Activated CD4-positive, alpha-beta T cell treated with anti-CD3 and anti-CD28 coated beads, Interleukin-2, amount 10 ng/mL, durations not matched to agents 7 days and 5 days (primary cell): ENCODE measurements at places on chromosomes 4 and X.

DNA sequence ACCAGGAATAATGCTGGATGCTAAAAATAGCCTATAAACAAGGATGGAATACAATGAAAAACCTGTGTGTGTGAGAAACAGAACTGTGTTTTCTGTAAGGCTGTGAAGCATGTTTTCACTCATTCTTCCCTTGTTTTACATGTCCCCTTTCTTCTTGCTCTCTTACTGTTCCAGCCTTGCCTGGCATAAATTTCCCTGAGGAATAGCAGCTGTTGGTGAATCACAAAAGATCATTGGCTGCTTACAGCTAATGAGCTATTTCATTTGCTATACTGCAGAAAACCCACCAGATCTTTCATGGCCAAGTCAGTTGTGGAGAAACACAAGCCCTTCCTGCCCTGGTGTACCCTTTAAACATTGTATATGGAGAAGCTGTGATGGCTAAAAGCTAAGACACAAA lies 91.1 kb downstream of the LDB2 start:
- no peak for DNase-seq

DNA sequence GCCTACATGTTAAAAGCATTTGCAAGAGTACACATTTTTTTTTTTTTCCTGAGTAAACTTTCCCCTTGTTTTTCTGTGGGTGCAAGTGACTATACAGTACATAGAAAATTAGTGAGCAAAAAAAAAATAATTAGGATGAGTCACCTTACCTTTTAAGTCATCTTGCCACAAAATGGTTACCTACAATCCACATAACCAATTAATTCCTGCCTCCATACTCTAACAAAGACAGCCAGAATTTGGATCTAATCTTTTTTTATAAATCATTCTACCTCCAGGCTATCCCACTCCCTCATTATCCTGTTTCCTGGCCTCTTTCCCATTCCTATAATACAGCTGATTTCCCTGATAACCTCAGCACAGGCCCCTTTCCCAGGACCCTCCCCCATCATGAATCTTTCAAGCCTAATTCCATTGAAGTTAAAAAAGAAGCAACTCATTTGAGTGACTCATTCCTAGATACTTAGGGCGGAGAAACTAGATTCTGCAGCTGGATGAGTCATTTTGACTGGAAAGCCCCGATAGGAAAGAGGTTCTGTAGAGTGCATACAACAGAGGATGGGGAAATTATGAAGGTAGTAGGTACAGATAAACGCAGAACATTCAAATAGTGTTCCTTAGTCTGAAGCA lies 128.2 kb downstream of the C4orf51 start:
- peak; percentile 30 for DNase-seq

GRCh38 chrX:24594501-24594900 lies 52.6 kb downstream of the PCYT1B start:
- DNase-seq, result no peak

- no peak for DNase-seq
These were observed 102.5 kb upstream of the MYOZ2 start for GRCh38 chr4:119032921-119033685.

DNA sequence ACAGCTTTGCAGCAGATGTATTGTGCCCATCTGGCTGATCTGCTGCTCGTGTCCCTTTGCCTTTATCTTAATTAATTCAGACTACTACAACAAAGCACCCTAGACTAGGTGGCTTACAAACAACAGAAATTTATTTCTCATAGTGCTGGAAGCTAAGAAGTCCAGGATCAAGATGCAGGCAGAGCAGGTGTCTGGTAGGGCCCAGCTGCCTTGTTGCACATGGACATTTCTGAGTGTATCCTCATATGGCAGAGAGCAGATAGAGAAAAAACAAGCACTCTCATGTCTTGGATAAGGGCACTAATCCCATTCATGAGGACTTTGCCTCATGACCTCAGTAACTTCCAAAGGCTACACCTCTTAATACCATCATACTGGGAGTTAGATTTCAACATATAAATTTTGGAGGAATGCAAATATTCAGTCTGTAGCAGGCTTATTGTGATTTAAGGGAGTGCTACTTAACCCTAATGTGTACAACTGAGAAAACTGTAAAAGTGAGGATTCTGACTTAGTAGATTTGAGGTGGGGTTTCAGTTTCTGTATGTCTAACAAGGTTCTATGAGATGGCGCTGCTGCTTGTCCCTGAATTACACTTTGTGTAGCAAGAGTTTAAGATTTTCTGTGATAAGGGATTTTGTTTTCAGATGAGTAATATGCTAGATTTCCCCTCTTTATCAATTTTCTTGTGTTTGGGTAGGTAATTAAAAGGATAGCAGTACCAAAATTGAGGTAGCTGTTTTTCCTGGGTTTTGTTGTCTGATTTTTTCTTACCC lies 473.2 kb upstream of the TECRL start:
- no peak for DNase-seq

GRCh38 chr4:37767546-37767945 lies 58.9 kb upstream of the PGM2 start:
- DNase-seq, result no peak

- DNase-seq, result no peak
These were observed 11.0 kb upstream of the CWH43 start for GRCh38 chr4:48974979-48975640.

- DNase-seq, result no peak
These were observed 905.3 kb upstream of the INTU start for GRCh38 chr4:126727461-126727860.

GRCh38 chr4:20589436-20589835 lies 110.8 kb upstream of the PACRGL start:
- no peak for DNase-seq

- DNase-seq, result no peak
These were observed 19.8 kb upstream of the KLF3 start for GRCh38 chr4:38644201-38644600.

GRCh38 chr4:145557720-145558119 lies 61.5 kb upstream of the MMAA start:
- DNase-seq, result peak; percentile 67

DNA sequence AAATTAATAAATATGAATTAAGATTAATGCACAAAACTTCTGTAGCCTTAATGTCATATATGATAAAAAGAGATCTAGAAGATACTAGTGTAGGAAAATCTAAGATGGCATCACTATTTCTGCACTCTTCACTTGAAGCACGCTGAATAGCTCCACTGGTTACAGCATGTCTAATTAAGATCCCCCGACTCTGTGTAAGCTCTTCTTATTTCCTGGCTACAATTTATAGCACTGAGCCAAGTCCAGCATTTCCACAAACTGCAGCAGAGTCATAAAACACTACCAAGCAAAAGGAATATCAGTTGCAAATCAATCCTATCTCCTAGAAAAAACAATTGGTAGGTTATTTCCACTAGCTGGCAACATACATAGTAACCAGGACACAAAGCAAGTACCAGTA lies 1.3 kb upstream of the CCNA2 start:
- DNase-seq, result no peak

DNA sequence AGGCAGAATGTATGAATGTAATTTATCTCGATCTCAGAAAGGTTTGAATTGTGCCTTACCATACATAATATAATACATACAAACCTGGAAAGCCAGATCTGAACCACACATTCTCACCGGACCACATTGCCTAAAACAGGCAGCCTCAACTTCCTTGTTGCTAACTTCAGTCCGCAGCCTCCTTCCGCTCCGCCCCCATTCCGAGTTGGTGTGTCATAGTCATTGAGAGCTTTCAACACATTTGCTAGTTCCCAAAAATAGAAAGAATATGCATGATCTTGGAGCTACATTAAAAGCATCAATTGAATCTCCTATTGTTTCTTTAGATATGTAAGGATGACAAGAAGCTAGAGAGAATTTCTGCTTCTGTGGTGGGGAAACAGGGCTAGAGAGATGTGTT lies 127.2 kb downstream of the ARHGEF9 start:
- DNase-seq, result no peak

DNA sequence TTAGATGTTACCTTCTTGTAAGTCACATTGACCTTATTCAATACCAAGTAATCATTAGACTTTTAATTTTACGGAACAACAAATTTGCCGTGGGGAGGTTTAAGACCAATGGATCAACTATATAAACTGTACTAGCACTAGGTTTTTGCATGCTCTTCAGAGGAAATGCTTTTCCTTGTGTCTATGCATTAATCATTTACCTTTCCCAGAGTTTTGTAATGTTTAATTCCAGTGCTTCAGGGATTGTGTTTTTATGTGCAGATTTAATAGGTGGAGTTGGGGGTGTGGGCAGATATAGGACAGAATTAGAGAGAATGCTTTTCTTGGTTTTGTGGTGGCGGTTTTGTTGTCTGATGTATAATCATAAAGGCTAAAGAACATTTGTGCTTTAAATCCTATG lies 76.0 kb upstream of the SMARCA5 start:
- no peak for DNase-seq

GRCh38 chrX:107602694-107603239 lies 25.5 kb upstream of the PRPS1 start:
- no peak for DNase-seq

- DNase-seq, result no peak
These were observed 11.4 kb upstream of the RAP1GDS1 start for GRCh38 chr4:98249831-98250230.

GRCh38 chr4:126526335-126526734 lies 1106.4 kb upstream of the INTU start:
- DNase-seq, result no peak

- no peak for DNase-seq
These were observed 222.1 kb downstream of the CAMK2D start for GRCh38 chr4:113539408-113539807.

GRCh38 chrX:150540965-150541364 lies 27.5 kb upstream of the MTM1 start:
- DNase-seq, result no peak

- no peak for DNase-seq
These were observed 317.6 kb downstream of the DMD start for GRCh38 chrX:32893751-32894150.

- no peak for DNase-seq
These were observed 14.6 kb downstream of the SMAD1 start for GRCh38 chr4:145496292-145496691.

- no peak for DNase-seq
These were observed 54.4 kb downstream of the IRF2 start for GRCh38 chr4:184419976-184420375.

- no peak for DNase-seq
These were observed 11.2 kb upstream of the MID1 start for GRCh38 chrX:10631416-10632145.

GRCh38 chr4:112520598-112521122 lies 4.7 kb upstream of the NEUROG2 start:
- no peak for DNase-seq

DNA sequence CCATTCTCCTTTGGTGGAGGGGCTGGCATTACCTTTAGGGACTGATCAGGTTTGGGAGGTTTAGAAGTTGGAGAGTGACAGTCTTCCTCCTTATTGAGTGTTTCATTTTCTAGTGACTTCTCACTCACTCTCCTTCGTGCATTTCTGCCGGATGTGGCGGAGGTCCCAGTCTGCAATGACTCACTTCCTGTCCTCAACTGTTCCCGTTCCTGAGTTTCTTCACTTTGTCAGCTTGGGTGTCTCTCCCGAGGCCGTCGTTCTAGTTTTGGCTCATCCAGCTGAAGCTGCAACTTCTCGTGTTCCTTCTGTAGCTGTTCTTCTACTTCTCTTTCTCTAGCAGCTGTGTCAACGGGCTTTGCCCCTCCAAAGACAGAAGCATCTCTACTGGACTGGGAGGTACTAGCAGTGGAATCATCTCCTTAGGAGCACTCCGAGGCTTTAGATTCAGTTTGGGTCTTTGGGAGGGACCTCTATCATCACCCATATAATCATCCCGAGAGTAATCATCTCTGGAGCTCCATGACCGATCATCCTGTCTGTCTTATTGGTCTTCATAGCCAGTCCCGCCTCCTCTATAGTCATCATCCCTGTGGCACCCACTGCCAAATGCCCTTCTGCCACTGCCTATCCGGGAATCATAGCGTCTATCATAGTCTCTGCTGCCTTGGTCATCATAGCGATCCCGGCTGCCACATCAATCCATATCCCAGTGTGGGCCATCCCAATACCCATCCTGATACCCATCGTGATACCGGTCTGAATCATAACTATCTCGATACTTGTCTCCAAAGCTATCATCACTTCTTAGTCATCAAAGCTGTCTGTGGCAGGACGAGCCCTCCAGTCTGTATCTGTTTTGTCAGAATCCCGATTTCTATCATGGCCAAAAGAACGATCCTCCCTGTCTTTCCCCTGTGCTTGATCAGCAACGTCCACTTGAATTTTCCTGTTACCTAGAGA lies 35.3 kb upstream of the VSIG4 start:
- DNase-seq, result peak; percentile 42

GRCh38 chr4:64774626-64775025 lies 365.4 kb upstream of the TECRL start:
- no peak for DNase-seq

DNA sequence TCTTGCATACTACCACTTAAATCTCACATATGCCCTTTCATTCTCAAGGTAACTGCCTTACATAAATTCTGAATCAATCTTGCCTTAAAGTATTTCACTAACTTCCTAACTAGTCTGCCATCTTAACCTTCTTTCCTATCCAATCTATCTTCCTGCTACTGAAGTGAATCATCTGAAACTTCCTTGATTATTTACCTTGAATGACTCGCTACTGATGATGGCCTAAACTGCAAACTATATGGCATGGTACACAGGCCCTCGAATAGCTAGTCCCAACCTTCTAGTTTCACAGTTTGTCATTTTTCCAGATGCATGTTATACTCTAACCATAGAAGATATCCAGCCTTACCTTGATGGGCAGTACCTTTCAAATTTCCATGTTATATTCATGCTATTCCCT lies 19.9 kb downstream of the PHKA1 start:
- DNase-seq, result no peak

GRCh38 chr4:61300266-61300844 lies 100.2 kb downstream of the ADGRL3 start:
- DNase-seq, result no peak

- DNase-seq, result no peak
These were observed 58.2 kb downstream of the CD38 start for GRCh38 chr4:15836362-15836761.

DNA sequence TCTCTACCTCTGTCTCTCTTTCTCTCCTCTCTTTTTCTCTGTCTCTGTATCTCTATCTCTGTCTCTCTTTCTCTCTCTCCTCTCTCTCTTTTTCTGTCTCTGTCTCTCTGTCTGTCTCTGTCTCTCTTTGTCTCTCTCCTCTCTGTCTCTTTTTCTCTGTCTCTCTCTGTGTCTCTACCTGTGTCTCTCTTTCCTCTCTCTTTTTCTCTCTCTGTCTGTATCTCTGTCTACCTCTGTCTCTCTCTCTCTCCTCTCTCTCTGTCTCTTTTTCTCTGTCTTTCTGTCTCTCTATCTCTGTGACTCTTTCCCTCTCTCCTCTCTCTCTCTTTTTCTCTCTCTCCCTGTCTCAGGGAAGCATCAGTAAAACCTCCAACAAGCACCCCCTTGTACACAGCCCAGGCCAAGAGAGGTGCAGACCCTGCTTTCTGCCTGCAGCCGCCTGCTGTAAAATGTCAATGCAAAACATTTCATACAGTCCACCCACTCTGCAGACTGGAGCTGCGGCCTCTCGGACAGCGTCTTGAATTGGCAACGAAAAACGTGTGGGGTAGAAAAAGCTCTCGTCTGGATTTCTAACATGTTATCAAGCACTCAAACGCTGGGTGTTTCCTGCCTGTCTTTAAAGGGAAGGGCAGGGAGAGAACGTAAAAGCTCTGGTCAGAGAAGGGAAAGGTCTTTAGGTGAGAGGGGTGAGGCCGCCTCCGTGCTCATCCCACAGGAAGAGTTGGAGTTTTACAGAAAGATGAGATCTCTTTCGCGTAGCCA lies 3.7 kb upstream of the SHOX start:
- no peak for DNase-seq
